ENCODE measurements at places on chromosomes 2 and 18. TPM values are rescaled to one million over a fixed set of nuclear protein-coding genes. Genes with fewer than 3 reads are reported as not detected.

GRCh38 chr18:63241317-63241712 is 78.3 kb downstream of the BCL2 start:
- no peak for DNase-seq

DNA sequence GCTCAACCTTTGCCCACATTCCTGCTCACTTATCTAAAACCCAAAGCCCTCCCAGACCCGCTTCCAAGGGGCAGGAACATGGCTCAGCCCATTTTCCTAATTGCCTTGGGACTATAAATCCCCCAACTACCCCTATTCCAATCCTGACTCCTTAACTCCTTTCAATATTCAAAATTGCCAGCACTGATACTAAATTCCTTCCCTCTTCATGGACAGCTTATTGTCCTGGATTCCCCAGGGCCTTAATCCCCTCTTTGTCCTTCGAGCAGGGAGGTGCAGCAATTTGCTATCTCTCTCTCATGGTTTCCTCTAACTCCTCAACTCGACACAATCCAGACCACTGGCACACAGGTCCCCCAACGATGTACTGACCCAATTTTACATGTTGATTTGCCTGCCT is 99.1 kb downstream of the SLC25A12 start:
- no peak for DNase-seq

DNA sequence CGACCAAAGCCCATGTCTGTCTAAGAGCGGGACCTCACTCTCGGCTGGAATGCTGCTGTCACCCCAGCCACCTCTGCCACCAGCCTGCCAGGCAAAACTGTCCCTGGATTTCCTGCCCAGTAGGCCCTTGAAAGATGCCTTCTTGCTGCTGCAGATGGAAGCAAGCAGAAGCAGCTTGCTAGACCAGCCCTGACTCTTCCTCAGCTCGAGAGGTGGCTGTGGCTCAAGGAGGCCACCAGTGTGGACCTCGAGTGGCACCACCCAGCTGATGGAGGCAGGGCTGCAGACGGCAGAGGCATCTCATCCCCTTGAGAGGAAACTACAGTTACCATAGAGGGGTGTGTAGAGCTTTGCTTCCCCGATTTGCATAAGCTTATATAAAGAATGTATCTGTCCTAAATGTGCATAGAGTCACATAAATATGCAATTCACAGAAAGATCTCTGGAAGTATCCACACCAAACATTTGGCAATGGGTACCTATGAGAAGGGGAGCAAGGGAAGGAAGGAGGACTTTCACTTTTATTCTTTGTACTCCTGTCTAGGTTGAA is 20.6 kb downstream of the ADCY3 start:
- no peak for DNase-seq

GRCh38 chr2:136049991-136050920 is 64.8 kb upstream of the DARS1 start:
- DNase-seq, result no peak

DNA sequence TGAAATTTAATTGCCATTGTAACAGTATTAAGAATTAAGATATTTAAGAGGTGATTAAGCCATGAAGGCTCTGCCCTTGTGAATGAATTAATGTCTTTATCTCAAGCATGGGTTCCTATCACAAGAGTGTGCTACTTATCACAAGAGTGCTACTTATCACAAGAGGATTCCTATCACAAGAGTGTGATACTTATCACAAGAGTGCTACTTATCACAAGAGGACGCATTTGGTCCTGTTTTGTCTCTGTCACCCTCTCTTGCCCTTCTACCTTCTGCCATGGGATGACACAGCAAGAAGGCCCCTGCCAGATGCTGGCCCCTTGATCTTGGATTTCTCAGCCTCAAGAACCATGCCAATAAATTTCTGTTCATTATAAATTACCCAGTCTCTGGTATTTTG is 13.2 kb upstream of the COL5A2 start:
- no peak for DNase-seq

GRCh38 chr2:53028746-53029423 is 738.7 kb upstream of the CHAC2 start:
- DNase-seq, result no peak

DNA sequence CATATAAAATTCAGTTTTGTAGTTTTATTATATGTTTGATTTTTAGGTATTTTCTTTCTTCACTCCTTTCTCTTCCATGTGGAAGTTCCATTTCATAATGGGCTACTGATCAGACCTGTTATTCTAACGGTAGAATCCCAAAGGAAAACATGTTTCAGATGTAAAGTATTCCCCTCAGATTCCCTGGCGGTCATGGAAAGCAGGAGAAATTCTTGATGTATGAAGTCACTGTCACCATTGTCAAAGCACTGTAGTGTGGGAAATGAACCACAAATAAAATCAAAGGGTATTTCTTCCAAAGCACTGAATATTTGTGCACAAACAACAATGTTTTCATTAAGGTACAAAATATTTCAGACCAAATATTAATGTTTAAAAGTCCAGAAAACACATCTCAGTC is 237.3 kb upstream of the KLHL14 start:
- no peak for DNase-seq

The DSG4 gene
- total RNA-seq, result not detected

The L3MBTL4 gene
- 1.0 TPM for total RNA-seq

The TMEM17 gene
- 1.9 TPM for total RNA-seq

All from esophagus muscularis mucosa (tissue), 4 donors.